ENCODE measurements at places on chromosomes 3 and 15.

GRCh38 chr3:7144697-7145308 lies 283.9 kb downstream of the GRM7 start:
- no peak for DNase-seq

DNA sequence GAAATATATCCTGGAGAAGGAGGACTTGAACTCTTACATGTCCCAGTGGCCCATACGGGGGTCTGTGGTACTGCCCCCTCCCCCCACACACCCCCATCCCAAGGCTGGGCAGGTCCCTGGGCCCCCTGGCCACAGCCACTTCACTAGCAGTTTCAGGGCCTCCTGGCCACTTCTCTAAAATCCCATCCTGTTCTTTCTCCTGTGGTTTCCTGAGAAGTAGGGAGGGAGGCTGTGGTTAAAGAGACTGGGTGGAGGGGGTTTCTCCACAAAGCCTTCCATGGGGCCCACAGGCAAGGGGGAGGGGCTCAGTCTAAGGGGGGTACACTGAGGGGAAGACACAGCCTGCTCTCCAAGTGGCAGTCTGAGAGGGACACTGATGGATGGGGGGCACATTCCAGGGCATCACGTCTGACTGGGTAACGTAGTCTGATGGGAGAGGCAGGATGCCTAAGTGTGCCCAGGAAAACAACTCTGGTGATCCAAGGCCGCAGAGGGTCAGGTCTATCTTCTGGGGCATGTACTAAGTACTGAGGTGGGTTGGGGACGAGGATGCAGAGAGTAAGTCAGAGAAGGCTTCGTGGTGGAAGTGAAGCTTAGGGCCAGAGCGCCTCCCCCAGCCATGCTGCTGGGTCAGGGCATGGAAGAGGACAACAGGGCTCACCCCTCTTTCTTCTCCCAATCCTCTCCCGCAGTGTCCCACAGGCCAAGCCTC lies 48.0 kb upstream of the C15orf39 start:
- no peak for DNase-seq

- DNase-seq, result peak; percentile 4
Measured at GRCh38 chr3:138188013-138188730, 1.1 kb downstream of the ARMC8 start.

GRCh38 chr3:79018671-79019136 lies 749.1 kb downstream of the ROBO1 start:
- DNase-seq, result peak; percentile 58

DNA sequence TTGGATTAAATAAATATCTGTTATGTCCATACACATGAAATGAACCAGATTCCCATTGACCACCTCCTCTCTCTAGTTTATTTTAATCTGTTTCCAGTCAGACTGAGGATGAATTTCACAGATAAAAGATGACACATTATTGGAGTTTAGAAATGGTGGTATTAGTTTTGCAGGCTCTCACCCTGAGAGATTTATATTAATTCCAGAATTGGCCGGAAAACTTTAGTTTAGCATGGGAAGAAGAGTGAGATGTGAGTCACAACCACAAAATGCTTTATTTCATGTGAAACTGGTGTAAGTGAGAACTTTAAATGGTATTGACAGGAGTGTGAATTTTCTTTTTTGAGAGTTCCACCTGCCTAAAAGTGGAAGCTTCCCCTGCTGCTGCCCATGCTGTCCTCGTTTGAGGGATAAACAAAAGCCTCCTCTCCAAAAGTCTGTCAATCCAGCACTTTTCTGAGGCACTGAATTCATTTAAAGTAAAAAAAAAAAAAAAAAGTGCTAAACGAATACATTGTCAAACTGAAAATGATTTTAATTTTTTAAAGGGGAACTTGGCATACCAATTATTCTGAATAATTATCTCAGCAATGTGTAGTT lies 65.1 kb upstream of the EPHA3 start:
- no peak for DNase-seq

- DNase-seq, result peak; percentile 81
Measured at GRCh38 chr3:186287711-186288110, 74.3 kb downstream of the DGKG start.

DNA sequence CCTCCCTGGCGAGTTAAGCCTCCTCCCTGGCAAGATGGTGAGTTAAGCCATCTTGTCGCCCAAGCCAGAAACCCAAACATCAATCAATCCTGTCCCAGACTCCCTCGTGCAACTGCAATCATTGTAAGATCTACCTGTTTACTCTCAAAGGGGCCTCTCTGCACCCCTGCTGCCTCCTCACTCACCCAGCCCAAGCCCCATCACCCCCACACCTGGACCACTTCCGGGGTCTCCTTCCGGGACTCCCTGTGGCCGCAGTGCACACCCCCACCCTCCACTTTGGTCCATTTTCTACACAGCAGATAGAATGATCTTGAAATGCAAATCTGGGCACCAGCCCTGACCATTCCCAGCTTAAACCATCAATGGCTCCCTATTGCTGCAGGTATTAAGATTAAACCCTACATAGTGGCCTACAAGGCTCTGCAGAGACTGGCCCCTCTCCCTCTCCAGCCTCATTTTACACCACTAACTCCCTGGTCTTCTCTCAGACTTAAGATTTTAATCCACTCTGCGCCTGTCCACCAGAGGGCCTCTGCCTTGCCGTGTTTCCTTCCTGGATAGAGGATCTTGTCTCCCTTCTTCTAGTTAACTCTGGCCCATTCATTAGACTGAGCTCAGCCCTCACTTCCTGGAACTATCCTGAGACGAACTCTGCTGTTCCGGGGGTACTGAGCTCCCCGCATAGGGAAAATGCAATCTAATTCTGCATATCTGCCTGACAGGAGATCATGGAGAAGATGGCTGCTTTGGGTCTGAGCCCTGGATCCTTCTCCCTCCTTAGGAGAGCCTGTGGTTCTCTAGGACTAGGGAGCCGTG lies 41.9 kb upstream of the SLC6A1 start:
- DNase-seq, result no peak

DNA sequence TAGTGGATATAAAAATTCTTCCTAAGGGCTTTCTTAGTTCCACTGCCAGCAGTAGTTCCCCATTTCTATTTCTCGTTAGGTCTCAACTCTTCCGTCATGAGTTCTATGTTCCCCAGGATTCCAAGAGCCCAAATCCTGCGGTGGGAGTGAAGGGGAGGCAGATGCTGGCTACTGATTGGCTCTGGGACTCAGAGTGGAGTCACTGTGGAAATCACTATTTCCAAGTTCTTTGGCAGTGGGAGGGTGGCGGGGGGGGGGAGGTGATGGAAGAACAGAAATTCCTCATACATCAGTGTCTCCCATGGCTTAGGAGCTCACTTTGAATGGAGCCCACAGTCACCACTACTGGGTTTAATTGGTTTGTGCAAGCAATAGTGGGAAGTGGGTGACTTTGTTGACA lies 5.6 kb downstream of the CCR1 start:
- no peak for DNase-seq

GRCh38 chr3:176870451-176870850 lies 326.8 kb downstream of the TBL1XR1 start:
- DNase-seq, result no peak

DNA sequence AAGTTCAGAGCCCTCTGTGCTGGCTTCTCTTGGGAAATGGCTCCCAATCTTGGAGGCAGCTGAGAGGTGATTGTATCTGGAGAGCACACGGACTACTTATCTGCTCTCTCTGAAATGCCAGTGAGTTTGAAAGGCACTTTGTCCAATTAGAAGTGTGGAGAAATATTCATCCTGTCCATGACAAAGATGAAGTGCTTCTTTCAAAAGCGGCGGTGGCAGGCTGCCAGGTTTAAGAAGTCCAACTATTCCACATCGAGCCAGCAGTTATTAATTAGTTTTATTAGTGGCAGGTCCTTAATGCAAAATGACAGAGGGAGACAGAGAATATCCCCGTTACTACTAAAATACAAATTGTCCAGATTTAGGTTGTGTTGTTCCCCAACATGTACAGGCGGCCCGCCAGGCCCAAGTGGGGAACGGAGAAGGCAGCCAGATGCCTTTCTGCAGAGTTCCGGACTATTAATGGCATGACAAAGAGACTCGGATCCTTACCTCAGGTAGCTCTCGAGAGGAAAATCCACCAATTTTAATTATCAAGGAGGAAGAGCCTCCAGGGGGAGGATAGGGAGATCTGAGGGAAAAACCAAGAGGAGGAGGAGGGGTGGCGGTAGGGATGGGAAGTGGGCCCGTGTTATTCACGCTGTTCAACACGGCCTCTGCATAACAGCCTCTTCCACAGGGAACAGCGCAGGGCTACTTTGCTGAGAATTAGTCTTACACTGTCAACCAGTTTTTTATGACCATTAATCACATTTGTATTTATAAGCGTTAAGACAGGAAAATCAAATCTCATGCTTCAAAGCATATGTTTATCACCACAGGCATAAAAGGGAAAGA lies 42.0 kb downstream of the RORA start:
- peak; percentile 34 for DNase-seq

- peak; percentile 34 for DNase-seq
Measured at GRCh38 chr3:101816215-101817149, 32.8 kb upstream of the NFKBIZ start.

DNA sequence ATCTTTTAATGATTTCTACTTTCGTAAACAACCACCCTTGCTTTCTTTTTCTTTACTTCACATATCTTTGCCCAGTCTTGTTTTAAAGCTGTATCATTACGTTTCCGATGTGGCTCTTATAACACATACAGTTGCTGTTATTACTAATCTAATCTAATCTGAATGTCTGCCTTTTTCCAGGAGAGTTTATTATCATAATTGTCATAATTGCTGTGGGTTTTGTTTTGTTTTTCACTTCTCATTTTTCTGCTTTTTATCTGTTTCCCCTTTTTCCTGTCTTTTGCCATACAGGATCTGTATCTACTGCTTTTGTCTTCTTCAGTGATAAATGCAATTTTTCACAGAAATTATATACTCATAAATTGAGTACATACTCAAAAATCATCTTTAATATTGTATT lies 24.9 kb downstream of the HACL1 start:
- no peak for DNase-seq

GRCh38 chr3:69716119-69716518 lies 23.1 kb upstream of the MITF start:
- no peak for DNase-seq

DNA sequence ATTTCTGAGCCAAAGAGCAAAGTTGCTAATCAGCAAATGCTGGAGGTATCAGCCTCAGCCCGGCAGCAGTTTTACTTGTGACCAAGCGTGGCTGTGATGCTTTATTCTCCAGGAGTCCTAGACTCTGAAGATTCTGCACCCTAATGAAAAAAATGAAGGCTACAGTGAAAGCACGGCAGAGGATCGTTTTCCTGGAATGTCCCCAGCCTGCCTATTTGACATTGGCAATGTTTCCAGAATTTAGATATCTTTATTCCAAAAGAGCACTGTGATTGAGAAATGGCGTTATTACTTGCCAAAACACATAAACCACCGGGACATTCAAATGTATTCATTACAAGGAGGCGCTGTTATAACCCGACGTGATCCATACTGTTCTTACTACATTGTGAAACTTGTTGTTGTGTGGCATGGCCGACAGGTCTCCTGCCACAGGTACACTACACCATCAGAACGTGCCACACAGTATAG lies 263.8 kb downstream of the SLCO3A1 start:
- DNase-seq, result peak; percentile 61

GRCh38 chr15:43541785-43542184 lies 24.4 kb downstream of the MAP1A start:
- no peak for DNase-seq

GRCh38 chr3:154979331-154979730 lies 100.8 kb upstream of the MME start:
- no peak for DNase-seq

DNA sequence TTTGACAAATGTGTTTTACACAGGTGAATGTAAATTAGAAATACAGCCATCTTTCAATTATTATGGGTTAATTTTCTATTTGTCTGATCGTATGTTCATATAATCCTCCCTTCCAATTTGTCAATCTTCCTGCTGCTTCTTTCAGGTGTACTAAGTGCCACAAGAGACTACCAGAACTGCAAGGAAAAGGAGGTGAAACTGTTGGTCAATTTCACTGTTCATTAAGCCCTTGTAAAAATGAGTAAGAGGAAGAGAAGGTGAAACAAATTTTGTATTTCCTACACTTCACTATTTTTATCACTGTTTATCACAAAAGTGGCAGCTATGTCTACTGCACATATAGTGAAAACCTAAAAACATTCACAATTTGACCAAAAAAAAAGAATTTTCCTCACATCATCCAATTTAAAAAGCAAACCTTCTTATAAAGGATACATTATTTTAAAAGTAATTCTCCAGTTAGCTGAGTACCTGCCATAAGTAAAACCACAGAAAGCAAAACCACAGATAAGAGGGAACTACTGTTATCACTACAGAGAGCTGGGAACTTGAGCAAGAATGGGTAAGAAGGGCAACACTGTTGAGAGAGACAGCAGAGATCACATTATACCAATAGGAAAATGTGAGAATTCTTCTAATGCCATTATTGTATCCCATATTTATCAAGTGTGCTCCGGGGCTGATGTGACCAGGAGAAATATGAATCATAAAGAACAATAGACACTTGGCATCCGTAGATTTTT lies 163.0 kb downstream of the TBC1D5 start:
- DNase-seq, result no peak

DNA sequence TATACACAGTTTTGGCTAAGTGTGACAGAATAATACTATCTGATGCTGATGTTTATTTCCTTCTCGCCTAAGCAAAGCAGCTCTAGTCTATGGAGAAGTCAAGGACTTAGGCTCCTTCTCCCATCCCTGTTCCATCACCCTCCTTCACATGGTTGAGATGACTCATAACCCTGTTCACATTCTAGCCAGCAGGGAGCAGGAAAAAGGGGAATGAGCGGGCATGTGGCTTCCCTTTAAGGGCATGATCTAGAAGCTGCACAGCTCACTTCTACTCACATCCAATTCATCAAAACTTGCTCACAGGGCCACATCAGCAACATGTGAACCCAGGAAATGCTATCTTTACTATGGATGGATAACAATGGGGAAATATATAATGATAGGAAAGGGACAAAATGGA lies 40.9 kb downstream of the CBLB start:
- no peak for DNase-seq

DNA sequence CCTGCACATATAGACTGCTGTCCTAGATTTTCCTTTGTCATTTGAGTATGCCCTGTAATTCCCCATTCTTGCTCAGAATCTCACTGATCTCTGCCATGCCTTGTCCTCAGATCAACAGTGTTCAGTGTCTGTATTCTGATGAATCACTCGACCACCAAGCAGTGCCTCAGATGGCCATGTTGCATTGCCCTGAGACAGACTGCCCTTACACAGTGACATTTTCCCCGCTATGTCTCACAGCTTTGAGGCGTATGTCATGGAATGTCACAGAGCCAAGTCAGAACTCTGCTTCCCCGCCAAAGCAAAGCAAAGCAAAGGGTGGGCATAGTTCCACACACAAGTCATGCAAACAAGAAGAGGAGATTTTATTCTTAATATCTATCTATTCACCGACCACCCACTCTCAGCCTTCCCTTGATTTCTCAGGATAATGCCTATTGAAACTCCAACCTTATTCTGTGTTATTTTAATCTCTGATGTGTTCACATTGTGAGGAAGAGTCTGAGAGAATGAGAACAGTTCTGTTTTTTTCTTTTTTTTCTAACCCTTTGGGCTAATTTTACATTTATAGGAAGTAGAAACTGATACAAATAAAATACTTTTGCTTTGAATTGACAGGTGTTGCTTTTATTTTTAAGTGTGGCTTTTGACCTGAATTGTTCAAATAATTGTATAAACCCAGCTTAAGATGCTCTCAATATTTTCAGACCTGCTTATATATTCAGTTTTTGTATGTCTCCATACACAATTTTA lies 16.9 kb upstream of the PSMD6 start:
- DNase-seq, result peak; percentile 63
